Liver (tissue), 10 donors: ENCODE measurements at places on chromosomes 4 and X.

DNA sequence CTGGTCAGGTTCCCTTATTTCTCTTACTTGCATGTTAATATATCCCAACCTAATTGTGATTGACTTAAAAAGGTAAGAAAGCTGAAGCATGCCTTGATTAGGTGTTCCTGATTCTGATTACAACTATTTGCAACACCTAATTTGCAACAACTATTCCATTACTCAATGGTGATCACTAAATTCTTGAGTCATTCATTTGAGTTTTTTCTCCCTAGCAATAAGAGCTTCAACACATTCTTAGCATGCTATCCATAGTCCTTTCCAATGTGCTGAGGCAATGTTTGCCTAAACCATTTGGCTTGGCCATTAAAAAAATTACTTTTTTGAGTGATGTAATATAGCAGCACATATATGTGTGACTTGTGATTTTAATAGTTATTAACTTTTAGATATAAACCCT lies 851.4 kb downstream of the TRAM1L1 start:
- H3K27ac ChIP-seq, result no peak overlapping the region
- no peak for DNase-seq
- no peaks in the 10 kb centered on the region for H3K4me1 ChIP-seq
- no peaks in the 10 kb centered on the region for H3K36me3 ChIP-seq

DNA sequence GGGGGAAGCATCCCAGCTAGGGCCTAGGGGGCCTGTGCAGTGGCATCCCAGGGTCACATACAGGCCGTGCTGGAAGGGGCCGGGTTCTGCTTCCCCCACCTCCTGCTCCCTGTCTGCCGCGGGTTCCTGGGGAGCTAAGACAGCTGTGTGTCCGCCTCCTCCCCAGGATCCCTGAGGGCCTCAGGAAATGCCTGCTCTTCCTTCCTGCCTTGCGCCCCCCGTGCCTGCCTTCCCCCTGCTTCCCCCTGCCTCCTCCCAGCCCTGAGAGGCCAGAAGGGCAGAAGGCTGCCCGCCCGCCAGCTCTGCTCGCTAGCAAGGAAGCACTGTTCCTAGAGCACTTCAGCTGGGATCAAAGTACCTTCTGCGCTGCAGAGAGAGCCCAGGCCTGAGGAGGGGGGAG lies 2.9 kb upstream of the BGN start:
- H3K27me3 ChIP-seq, result no peaks in the 10 kb centered on the region
- no peak overlapping the region for H3K27ac ChIP-seq
- H3K4me3 ChIP-seq, result no peak overlapping the region
- no peaks in the 10 kb centered on the region for H3K36me3 ChIP-seq
- H3K4me1 ChIP-seq, result no peaks in the 10 kb centered on the region

GRCh38 chr4:56511098-56511497 lies 5.5 kb downstream of the ARL9 start:
- no peak overlapping the region for H3K4me3 ChIP-seq
- H3K4me1 ChIP-seq, result peaks cover 3% of the 10 kb centered on the region
- H3K27ac ChIP-seq, result no peak overlapping the region
- no peak for DNase-seq
- H3K27me3 ChIP-seq, result no peaks in the 10 kb centered on the region

GRCh38 chrX:96004386-96004785 lies 680.3 kb upstream of the DIAPH2 start:
- H3K27ac ChIP-seq, result no peak overlapping the region
- H3K4me3 ChIP-seq, result no peak overlapping the region
- no peaks in the 10 kb centered on the region for H3K36me3 ChIP-seq
- no peaks in the 10 kb centered on the region for H3K27me3 ChIP-seq
- no peaks in the 10 kb centered on the region for H3K4me1 ChIP-seq

- no peaks in the 10 kb centered on the region for H3K4me1 ChIP-seq
- H3K27me3 ChIP-seq, result no peaks in the 10 kb centered on the region
- no peak overlapping the region for H3K4me3 ChIP-seq
These were observed 104.6 kb downstream of the TMEM144 start for GRCh38 chr4:158314756-158315487.

DNA sequence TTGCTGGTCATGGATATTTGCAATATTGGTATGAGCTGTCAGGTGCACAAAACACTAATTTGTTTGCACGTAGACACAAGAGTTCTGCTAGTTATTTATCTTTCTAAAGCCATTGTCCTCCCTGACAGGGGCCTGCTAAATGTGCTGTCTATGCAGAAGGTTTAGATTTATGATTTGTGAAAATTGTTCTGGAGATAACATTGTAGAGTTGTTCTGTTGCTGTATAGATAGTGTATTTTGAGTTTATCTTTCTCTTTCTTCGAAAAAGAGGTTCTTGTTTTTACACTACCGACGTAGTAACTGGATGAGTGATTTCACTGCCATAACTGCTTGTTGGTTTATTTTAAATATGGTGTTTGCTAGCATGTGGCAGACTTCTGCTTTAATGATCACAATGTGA lies 28.5 kb upstream of the FGG start:
- no peak overlapping the region for H3K4me3 ChIP-seq
- no peaks in the 10 kb centered on the region for H3K27me3 ChIP-seq
- no peaks in the 10 kb centered on the region for H3K4me1 ChIP-seq
- DNase-seq, result no peak

- no peaks in the 10 kb centered on the region for H3K27me3 ChIP-seq
- no peaks in the 10 kb centered on the region for H3K36me3 ChIP-seq
- no peaks in the 10 kb centered on the region for H3K4me1 ChIP-seq
- no peak for DNase-seq
- no peak overlapping the region for H3K27ac ChIP-seq
- no peak overlapping the region for H3K4me3 ChIP-seq
These were observed 101.8 kb downstream of the ANXA5 start for GRCh38 chr4:121594796-121595526.

DNA sequence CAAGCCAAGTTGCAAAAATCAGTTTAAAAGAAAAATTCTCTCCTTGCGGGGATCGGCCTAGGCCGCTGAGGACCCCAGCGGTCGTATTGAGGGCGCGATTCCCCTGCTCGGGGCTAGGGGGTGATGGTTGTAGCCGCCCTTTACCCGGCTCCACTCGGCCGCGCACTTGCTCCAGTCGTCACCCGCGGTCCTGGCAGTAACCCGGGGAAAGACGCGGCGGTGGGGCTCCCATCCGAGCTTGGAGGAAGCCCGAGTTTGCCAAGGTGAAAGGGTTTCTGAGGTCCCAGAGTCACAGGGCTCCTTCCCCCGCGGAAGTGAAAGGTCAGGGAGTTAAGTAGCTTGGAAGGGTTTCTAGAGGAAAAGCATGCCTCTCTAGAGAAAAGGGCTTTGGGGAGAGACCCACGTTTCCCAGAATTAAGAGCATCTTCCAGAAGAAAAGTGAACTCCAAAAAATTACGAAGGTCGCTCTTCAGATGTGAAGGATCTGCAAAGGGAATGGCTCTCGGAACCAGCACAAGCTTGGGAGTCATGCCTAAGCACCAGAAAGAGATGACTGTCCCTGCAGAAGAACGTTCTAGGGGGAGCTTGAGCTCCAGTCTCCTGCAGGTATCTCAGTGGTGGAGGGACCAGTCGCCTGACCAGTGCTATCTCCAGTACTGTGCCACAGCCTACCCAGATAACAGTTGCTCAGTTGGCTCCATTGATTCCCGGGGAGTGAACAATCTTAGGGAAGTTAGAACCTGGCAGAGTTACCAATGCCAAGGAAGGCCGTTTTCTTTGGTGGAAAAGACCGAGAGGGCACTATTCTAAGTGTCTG lies 875 bp downstream of the LAP3 start:
- peaks cover 18% of the 10 kb centered on the region for H3K36me3 ChIP-seq
- H3K27me3 ChIP-seq, result no peaks in the 10 kb centered on the region
- peak overlapping the region; percentile 96 for H3K4me3 ChIP-seq

- no peak for DNase-seq
- no peak overlapping the region for H3K27ac ChIP-seq
- H3K27me3 ChIP-seq, result no peaks in the 10 kb centered on the region
- H3K4me3 ChIP-seq, result no peak overlapping the region
- no peaks in the 10 kb centered on the region for H3K4me1 ChIP-seq
- H3K36me3 ChIP-seq, result no peaks in the 10 kb centered on the region
These were observed 163.2 kb downstream of the ANK2 start for GRCh38 chr4:113212613-113213012.

DNA sequence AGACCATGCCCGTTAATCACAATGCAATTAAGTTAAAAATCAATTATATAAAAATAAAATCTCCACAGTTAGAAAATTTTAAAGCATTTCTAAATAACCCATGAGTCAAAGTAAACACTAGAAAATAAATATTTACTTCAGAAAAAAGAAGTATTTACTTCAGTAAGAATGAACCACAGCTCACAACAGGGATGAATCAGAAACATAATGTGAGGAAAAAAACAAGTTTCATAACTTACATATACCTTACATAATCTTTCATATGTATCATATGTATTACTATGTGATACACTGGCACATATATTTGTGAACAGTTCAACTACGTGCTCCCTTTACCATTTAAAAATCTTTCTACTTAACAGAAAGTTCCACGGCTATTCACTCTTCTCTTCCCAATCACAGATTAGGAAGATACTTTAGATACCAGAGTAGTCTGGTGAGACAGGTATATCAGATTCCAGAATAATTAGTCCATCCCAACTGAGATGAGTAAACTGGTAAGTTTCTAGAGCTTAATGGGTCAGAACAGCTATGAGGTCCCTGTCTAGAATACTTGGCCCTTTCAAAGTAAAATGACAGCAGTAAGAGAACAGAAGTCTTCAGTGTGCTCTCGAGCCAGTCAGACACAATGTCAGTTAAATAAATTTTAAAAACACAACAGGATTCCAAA lies 70.3 kb downstream of the SH3RF1 start:
- H3K36me3 ChIP-seq, result no peaks in the 10 kb centered on the region
- no peak overlapping the region for H3K4me3 ChIP-seq
- no peak for DNase-seq
- H3K4me1 ChIP-seq, result peaks cover 11% of the 10 kb centered on the region
- H3K27ac ChIP-seq, result peak overlapping the region; percentile 69

DNA sequence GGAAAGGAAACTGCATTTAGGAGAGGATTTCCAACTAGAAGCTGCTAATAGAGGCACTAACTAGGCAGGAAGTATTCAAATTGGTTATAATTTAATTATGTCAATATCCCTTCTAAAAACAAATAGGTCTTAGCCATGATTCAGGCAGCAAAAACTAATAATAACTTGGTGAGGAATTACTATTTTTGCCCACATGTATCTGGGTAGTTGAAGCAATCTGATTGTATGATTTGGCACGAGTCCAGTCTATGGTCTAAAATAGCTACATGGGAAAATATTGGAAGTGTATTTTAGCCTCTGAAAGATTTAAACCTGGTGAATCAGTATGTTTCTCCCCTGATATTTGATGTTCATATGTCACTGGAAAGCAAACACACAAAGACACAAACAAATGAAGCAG lies 62.2 kb downstream of the MFAP3L start:
- no peaks in the 10 kb centered on the region for H3K36me3 ChIP-seq
- H3K27me3 ChIP-seq, result no peaks in the 10 kb centered on the region
- H3K4me1 ChIP-seq, result no peaks in the 10 kb centered on the region
- no peak overlapping the region for H3K27ac ChIP-seq
- no peak for DNase-seq
- no peak overlapping the region for H3K4me3 ChIP-seq

GRCh38 chr4:39820186-39820585 lies 122.2 kb downstream of the UBE2K start:
- H3K36me3 ChIP-seq, result peaks cover 7% of the 10 kb centered on the region
- DNase-seq, result no peak
- H3K27ac ChIP-seq, result no peak overlapping the region
- H3K4me3 ChIP-seq, result no peak overlapping the region
- no peaks in the 10 kb centered on the region for H3K4me1 ChIP-seq

DNA sequence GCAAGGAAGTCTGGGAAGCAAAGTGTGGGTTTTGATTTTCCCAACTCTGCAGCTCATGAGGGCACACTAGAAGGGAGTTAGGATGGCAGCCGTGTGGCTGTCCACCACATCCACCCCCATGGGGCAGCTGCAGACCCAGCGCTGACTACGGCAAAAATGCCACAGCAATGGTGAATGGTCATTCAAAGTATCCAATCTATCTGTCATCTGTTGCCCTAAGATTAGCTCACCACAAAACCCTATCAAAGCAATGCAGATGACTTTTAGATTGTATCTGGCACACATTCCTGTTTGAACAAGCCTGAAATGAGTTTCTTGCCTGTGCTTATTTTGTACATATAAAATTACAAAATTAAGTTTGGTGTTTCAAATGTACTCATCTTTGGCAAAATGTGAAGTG lies 29.7 kb upstream of the HPSE start:
- H3K4me3 ChIP-seq, result no peak overlapping the region
- DNase-seq, result no peak
- no peaks in the 10 kb centered on the region for H3K36me3 ChIP-seq
- H3K27me3 ChIP-seq, result no peaks in the 10 kb centered on the region

DNA sequence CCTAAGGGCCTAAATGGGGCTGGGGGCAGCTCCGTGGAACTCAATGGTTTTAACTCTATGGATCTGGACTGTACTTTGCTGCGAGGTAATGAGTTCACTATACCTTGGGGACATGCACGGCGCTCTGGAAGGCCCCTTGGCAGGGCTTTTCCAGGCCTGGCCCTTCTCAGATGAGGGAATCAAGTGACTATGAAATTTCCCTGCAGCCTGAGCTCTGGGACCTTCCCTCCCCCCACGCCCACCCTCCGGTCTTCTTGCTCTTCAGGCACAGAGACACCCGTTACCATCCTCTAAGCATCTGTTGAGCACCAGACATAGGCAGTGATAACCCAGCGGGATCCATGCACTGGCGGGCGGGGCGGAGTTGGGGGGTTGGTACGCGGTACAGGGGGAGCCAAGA lies 109.2 kb downstream of the PSAPL1 start:
- H3K27ac ChIP-seq, result no peak overlapping the region
- H3K4me1 ChIP-seq, result peaks cover 2% of the 10 kb centered on the region
- H3K4me3 ChIP-seq, result no peak overlapping the region
- H3K36me3 ChIP-seq, result no peaks in the 10 kb centered on the region

DNA sequence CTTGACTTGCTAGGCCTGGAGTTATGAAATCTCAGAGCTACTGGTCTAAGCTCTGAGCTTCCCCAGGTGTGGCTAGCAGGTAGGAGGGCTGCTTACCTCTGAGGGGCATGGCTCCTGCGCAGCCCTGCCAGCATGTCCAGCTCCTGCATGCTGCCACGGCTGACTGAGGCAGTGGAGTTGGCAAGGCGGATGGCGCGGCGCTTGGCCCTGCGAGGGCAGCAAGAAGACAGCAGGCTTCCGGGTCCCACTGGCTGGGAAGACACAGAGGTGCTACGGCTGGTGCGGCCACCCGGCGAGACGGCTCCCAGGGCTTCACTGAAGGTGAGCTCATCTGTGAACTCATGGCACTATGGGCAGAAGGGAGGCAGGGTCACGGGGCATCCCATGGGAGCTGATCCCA lies 5.7 kb downstream of the KCND1 start:
- no peak overlapping the region for H3K4me3 ChIP-seq
- no peaks in the 10 kb centered on the region for H3K27me3 ChIP-seq
- no peaks in the 10 kb centered on the region for H3K4me1 ChIP-seq
- H3K27ac ChIP-seq, result no peak overlapping the region
